Activated CD8-positive, alpha-beta memory T cell treated with anti-CD3 and anti-CD28 coated beads for 48 hours (primary cell): ENCODE measurements at places on chromosomes 4 and X.

- DNase-seq = no peak
Observed at GRCh38 chr4:532588-533317, 33.7 kb downstream of the PIGG start.

- DNase-seq = no peak
Observed at GRCh38 chr4:184165291-184165690, 52.4 kb downstream of the ENPP6 start.

DNA sequence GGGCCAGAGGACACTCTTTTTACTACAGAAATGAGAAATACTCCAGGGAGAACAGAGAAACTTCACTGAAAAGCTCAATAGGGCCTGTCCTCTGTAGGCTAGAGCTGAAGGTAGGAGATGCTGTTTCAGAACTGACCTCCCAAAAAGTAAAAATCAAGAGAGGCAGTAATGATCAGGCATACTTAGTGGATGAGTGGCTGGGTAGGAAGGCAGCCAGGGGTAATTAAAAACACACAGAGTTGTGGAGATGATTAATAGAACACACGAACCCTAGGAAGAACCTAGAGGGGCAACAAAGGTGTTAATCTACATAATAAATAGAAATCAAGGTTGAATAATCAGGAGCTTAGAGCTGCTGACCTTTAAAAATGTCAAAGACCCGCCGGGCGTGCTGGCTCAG, 582.4 kb upstream of the ADGRL3 start:
- no peak for DNase-seq

DNA sequence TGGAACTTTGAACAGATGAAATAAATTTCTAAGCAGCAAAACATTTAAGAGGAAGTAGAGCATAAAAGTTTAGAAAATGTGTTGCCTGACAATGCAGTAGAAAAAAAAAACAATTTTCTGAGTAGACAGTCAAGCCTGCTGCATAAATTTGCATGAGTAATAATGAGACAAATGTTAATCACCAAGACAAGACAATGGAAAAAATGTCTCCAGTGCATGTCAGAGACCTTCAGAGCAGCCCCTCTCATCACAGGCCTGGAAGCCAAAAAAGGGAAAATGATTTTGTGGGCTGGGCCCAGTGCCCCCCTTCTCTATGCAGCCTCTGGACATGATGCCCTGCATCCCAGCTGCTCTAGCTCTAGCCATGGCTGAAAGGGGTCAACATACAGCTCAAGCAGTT, 204.6 kb downstream of the COX18 start:
- no peak for DNase-seq

DNA sequence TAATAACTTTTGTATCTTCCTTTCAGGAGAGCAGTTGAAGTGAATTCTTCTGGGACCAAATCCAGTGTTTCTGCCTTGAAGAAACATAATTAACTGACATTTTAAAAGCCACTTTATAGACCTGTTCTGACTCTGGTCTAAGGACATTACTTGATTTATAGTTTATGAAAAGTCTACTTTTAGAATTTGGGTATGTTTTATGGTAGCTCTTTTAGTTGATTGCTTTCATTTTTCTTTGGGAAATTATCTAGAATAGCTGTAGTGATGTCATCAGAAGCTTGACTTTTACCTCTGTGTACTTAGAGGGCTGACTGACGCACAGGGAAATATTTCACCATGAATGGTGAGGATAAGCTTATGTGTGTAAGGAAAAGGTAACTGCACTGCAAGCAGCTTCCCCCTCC, 131.8 kb upstream of the LIMCH1 start:
- no peak for DNase-seq
